Esophagus squamous epithelium (tissue), 5 donors: ENCODE measurements at places on chromosomes 3 and 15. TPM values are rescaled to one million over a fixed set of nuclear protein-coding genes. Genes with fewer than 3 reads are reported as not detected.
A peak's percentile ranks its signal among the peaks of the same experiment; 100 is the strongest.

DNA sequence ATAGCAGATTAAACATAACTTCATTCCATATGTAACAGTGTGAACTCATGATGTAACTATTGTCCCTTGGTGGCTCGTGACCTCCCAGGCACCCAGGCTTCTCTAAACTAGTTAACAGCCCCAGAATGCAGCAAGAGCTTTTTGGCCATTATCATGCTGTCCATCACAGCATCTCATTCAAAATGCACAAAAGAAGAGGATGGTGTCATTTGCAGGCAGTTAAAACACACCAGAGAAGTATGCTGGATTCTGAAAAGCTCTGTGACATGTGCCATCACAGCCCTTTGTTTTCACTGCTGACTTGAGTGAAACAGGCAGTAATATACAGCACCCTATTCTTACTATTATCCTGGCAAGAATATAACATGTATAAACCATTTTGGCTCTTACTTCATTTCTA is 117.6 kb upstream of the CHMP2B start:
- H3K4me3 ChIP-seq: no peak overlapping the region
- H3K36me3 ChIP-seq: no peaks in the 10 kb centered on the region
- no peak for DNase-seq
- H3K4me1 ChIP-seq: no peaks in the 10 kb centered on the region

DNA sequence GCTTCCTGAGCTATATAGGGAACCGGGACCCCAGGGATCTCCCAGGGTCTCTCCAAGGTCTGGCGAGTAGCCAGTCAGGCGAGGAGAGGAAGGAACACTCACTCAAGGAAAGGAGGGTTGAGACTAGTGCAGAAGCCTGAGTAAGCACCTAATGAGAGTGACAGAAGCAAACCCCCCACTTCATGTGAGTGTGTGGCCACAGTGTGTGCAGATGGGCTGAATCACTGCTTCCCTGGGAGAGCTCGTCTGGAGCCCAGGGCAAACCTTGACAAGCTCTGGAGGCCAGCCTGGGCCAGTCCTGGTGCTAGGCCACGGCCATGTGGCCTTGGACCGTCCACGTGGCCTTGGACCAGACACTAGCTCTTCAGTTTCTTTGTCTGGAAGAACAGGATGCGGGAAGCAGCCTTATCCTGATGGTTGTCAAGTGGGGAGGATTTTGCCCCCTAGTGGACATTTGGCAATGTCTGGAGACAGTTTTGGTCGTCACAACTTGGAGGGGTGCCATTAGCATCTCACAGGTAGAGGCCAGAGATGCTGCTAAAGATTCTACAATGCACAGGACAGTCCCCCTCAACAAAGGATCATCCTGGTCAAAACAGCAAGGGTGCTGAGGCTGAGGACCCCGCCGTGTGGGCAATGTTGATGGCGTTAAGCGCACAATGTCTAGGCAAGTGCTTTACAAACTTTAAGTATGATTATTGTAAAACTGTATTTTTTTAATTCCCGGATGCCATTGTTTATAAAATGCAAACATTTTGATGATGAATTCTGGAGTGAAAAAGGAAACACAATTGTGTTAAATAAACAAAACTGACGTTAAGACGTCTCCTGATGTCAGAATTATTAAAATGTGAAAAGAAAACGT is 34.8 kb upstream of the CTSH start:
- H3K4me1 ChIP-seq: peaks cover 8% of the 10 kb centered on the region
- H3K27me3 ChIP-seq: no peaks in the 10 kb centered on the region
- H3K36me3 ChIP-seq: no peaks in the 10 kb centered on the region
- no peak overlapping the region for H3K27ac ChIP-seq
- no peak overlapping the region for H3K4me3 ChIP-seq

DNA sequence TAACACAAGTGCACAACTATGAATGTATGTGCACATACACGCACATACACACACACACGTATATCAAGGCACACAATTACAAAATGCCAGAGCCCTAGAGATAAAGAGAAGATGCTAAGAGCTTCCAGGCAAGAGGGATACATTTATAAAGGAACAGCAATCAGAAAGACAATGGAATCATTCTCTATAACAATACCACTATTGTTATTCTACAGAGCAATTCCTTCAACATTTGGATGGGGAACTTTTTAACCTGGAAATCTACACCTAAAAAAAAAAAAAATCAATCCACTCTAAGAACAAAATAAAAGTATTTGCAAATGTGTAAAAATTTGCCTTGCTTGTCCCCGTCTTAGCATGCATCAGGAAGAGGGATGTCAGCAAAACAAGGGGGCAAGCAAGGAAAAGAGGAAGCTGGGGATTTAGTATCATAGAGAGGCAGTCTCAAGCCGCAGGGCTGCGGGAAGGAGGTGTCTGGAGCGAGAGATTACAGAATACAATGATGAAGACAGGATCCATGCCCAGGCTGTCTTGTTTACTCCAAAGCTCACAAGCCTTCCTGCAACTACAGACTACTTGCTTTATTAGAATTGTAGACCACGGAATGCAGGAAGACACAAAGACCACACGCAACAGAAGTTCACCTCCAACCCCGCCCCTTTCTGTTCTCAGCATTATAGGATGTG is 220.2 kb downstream of the NTRK3 start:
- no peaks in the 10 kb centered on the region for H3K36me3 ChIP-seq
- no peak overlapping the region for H3K27ac ChIP-seq
- H3K4me1 ChIP-seq: peaks cover 22% of the 10 kb centered on the region
- no peak overlapping the region for H3K4me3 ChIP-seq

MAP6D1 gene
- not detected for total RNA-seq

C3orf62 gene
- 3.3 TPM for total RNA-seq

- no peaks in the 10 kb centered on the region for H3K4me1 ChIP-seq
- no peak for DNase-seq
- no peaks in the 10 kb centered on the region for H3K27me3 ChIP-seq
- H3K27ac ChIP-seq: no peak overlapping the region
These were observed 216.1 kb downstream of the DOCK3 start for GRCh38 chr3:50890688-50891344.

DNA sequence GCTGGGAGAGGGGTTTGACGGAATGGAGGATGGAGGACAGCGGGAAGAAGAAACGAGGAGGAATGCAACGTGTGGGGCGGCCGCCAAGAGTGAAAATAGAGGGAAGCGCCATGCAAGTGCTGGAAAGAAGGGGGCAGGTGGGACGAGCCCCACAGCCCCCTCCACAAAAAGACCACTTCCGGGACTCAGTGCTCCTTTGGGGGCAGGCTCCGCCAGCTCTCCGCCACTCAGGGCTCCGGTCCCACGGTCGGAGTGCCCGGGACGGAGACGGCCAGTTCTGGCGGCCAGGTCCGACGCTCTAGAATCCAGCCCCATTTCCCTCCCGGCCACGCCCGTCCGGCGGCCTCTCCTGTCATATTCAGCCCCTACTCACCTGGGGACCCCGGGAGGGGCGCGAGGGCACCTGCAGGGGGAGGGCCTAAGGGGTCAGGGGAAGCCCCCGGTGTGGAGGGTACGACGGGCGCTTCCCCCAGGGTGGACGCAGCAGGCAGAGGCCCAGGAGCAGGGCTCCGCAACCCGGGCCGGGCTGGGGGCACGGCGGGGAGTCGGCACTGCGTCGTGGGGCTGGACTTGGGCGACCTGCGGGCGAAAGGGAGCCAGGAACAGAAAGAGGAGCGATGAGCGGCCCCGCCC is 25.5 kb upstream of the CSPG4 start:
- DNase-seq: no peak
- H3K4me3 ChIP-seq: peak overlapping the region; percentile 81

DNA sequence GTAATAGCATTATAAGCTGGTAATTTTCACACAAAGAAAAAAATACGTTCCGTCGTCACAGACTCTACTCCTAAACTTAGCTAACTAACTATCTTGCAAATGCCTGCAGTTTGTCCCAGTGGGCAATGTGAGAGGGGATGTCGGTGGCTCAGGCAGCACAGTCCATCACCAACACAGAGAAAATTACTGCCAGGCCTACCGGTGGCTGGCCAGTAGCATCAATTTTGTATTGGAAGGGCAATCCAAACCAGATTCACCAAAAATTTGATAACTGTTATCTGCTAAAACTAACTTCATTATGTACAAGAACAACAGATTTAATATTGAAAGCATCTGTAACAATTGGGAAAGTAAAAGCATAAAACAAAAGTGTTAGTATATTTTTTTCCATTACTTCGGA is 37.4 kb upstream of the RASA2 start:
- DNase-seq: no peak
- H3K27me3 ChIP-seq: no peaks in the 10 kb centered on the region
- no peak overlapping the region for H3K4me3 ChIP-seq
- peak overlapping the region; percentile 2 for H3K27ac ChIP-seq
- no peaks in the 10 kb centered on the region for H3K4me1 ChIP-seq
- H3K36me3 ChIP-seq: no peaks in the 10 kb centered on the region

GRCh38 chr3:195847055-195847950 is 35.6 kb upstream of the MUC4 start:
- no peak overlapping the region for H3K4me3 ChIP-seq
- no peak overlapping the region for H3K27ac ChIP-seq
- H3K36me3 ChIP-seq: no peaks in the 10 kb centered on the region
- H3K4me1 ChIP-seq: no peaks in the 10 kb centered on the region
- H3K27me3 ChIP-seq: no peaks in the 10 kb centered on the region

DNA sequence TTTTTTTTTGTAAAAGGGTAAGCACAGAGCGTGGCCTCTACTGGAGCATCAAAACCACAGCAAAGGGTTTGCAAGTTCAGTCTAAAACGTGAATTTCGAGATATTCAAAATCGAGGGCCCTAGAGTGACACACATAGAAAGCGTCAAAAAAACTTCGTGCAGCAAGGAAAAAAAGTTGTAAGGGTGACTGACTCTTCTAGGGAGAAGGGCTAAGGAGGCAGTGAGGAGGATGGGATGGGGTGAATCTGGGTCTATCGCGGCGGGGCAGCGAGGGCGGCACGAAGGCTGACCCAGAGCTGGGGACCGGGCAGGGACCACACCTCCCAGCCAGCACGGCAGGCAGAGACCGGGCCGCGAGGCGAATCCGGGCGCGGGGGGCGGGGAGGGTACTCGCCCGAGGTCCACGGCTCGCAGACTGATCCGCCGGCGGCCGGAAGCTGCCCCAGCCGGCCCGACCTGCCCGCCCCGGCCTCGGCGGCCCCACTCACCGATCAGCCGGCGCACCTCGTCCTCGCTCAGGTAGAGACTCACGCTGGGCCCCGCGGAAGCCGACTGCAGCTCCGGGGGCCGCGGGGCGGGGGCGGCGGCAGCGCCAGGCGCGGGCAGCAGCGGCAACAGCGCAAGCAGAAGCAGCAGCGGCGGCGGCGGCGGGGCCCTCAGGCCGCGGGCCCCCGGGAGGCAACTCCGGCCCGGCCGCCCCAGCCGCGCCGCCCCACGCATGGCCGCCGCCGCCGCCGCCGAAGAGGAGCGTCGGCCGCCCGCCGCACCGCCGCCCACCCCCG is 533 bp downstream of the RYK start:
- H3K4me1 ChIP-seq: peaks cover 8% of the 10 kb centered on the region
- peak overlapping the region; percentile 97 for H3K27ac ChIP-seq
- no peaks in the 10 kb centered on the region for H3K27me3 ChIP-seq
- H3K36me3 ChIP-seq: no peaks in the 10 kb centered on the region

DNA sequence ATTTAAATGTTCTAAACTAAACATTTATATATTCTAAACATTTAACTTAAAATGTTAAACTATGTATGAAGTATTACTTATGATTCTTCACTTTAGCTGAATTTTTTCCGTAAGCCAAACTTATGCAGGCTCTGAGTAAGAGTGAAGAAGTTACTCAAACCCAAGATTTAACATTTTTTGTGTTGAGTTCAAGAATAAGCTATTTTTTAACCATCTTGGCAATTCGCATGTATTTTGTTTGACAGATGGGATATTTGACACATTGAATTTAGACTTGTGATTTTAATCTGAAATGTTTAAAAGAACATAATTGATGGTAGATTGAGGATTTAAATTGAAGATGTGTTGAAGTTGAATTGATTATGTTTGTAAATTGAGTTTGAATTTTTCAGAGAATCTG is 14.6 kb upstream of the PPP2R3A start:
- DNase-seq: no peak
- no peaks in the 10 kb centered on the region for H3K27me3 ChIP-seq
- H3K36me3 ChIP-seq: no peaks in the 10 kb centered on the region
- no peaks in the 10 kb centered on the region for H3K4me1 ChIP-seq
- no peak overlapping the region for H3K4me3 ChIP-seq

MEIS2 gene
- 6.6 TPM for total RNA-seq

- no peak overlapping the region for H3K27ac ChIP-seq
- H3K27me3 ChIP-seq: no peaks in the 10 kb centered on the region
- no peak for DNase-seq
- no peaks in the 10 kb centered on the region for H3K36me3 ChIP-seq
- no peak overlapping the region for H3K4me3 ChIP-seq
- peaks cover 6% of the 10 kb centered on the region for H3K4me1 ChIP-seq
These were observed 13.8 kb downstream of the DENND4A start for GRCh38 chr15:65778269-65778668.

GOLGA8R gene
- total RNA-seq: 0.66 TPM

DNA sequence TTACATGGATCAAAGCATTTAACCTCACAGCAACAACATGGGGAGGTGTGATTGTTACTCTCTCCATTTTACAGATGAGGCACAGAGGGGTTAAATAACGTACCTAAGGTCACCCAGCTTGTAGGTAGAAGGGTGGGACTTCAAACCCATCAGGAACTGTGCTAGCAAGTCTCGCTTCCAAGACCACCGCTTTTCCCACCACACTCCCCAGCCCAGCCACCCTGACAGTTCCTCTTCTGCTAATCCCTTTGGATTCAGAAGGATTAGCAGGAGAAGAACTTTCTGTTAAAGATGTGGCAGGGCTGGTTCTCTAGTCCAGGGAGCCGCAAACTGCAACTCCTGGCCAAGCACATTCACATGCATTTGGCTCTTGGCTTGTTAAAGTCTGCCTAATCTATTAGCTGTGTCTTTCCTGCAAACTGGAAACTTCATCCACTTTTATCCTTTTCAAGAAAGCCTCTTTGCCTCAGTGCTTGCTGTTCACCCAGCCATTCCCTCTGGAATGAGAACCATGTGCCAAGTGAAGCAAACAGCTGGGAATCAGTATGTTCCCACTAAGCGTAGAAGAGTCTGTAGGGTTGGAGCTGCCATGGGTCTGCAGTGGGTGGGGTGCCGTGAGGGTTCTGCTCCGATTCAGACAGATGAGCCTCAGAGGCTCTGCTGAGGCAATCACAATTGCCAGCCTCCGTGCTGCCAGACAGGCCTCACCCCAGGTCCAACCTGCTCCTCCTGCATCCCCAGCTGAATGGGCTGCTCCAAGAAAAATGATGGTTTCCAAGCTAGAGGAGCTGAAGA is 44.6 kb downstream of the POMGNT2 start:
- H3K4me1 ChIP-seq: no peaks in the 10 kb centered on the region
- DNase-seq: no peak
- no peaks in the 10 kb centered on the region for H3K36me3 ChIP-seq
- no peaks in the 10 kb centered on the region for H3K27me3 ChIP-seq
- H3K27ac ChIP-seq: no peak overlapping the region
- H3K4me3 ChIP-seq: no peak overlapping the region

DNA sequence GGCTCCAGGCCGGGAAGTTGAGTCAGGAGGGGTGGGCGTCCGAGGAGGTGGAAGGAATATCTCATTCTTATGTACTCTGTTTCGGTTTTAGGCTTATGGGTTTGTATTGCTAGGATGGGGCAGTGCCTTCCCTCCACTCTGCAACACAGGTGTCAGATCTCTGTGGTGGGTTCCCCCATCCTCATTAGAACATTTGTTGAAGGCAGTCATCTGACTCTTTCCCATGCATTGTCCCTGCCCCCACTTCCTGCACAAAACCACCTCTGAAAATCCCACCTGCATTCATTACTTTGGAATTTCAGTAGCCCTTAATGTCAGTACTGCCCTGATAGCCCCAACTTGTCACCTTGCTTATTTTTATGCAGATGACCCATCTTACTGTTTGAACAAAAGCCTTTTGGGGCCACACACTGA is 29.5 kb downstream of the GYG1 start:
- no peaks in the 10 kb centered on the region for H3K36me3 ChIP-seq
- no peaks in the 10 kb centered on the region for H3K4me1 ChIP-seq
- no peaks in the 10 kb centered on the region for H3K27me3 ChIP-seq
- DNase-seq: no peak
- no peak overlapping the region for H3K27ac ChIP-seq

CD80 gene
- 1.3 TPM for total RNA-seq
